ENCODE measurements at places on chromosomes 1 and 21.
A peak's percentile ranks its signal among the peaks of the same experiment; 100 is the strongest.

GRCh38 chr1:107935396-107936064, 29.4 kb downstream of the VAV3 start:
- DNase-seq = no peak

DNA sequence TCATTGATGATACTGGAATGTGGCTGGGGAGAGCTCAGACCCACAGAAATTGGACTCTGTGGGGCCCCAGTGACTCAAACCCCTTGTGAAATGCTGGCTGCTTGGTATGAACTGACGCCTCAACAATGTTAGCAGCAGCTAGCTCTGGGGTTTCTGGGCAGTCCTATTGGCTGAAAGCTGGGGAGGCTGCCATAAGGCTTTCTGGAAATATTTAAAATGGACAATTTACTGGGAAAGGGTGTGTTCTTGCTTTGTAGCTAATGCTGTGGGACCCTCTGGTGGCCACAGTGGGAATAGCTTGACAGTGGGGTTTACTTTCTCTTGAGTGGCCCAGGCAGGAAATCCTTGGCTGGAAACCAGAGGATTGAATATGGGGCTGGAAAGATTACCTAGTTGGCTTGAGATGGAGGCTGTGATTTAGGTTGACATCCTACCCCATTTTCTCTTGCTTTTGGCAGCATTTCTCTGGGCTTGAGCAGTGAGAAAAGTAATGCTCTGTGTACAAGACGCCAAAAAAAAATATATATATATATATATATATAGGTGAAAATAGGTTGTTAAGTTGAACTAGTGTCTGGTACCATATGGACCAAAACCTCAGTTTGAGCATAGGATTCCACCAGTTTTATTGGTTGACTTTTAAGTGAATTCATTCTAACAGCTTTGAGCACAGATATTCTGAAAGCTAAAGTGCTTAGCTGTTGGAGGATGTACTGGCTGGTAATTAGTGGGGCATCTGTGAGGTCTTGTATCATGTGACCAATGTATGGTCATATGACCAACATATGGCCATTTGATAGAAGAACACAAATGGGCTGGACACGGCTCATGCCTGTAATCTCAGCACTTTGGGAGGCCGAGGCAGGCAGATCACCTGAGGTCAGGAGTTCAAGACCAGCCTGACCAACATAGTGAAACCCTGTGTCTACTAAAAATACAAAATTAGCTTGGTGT, 8.2 kb upstream of the S100A10 start:
- peak; percentile 59 for DNase-seq

DNA sequence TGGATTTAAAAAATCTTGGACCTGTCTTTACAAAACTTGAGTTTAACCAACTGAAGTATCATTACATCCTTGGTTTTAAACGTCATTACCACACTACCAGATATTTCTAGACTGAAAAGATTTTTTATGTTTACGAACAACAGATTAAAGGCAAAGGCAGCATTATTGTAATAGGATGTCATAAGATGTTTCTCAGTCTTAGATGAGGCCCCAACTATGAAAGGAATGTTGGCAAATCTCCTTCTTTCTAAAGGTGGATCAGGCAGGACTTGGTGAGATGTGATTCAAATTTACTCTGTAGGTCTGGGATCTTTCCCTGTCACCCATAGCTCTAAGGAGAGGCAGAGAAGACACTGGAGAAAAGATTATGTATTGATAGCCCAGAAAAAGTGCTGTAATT, 417.9 kb downstream of the PTBP2 start:
- DNase-seq = no peak

DNA sequence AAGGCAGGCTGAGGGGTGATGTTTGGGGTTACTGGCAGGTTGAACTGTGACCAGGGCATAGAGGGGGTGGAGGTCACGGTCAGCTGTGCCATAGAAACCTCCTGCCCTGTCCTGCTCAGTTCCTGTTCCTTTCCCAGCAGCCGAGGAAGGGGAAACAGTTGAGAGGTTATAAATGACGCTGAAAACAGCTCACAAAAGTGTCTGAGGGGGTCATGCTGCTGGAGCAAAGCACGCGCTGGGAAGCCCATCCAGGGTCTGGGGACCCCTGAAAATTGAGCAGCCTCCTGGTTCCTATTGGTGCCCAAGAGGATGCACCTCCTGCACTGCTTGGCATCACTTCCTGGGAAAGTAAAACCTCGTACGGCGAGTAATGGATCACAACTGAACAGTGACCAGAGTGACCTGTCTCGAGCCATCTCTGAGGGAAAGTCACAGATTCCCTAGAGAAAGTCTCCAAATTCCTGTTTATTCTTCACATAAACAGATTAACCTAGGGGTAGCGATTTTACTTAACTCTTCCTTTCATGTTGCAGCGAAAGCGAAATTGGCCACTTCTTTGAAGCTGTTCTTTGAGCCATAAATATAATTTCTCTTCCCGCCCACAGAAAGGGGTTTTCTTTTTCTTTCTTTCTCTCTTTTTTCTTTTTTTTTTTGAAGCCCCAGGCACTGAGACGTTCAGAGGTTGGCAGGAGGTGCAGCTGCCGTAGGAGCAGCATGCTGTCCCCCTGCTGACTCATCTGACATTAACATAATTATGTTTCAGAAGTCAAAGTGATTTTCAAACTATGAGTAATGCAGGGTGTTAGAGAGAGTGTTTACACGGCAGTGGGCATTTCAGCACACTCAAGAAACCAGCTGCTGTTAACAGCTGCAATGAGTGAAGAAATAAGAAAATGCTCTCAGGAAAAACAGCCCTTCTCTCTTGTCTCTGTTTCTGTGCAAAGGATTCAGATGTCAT, 41.8 kb upstream of the ATF3 start:
- DNase-seq = peak; percentile 10

DNA sequence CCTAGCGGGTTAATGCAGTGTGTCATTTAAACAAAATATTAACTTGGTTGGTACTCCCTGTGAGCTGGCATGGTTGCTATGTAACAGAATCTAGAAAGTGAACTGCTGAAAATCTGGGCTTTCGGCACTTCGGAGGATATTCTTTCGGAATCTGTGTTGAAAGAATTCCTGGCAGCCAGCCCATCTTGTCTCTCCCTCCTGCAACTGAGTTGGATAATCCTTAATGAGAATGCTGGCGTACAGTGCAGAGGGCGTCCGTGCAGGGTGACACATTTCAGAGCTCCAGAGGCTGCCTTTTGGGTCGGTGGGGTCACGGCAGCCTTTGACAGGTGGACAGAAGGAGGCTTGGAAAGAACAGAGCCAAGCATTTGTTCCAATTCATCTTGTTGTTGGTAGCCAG, 3.7 kb downstream of the KAZN start:
- DNase-seq = no peak

DNA sequence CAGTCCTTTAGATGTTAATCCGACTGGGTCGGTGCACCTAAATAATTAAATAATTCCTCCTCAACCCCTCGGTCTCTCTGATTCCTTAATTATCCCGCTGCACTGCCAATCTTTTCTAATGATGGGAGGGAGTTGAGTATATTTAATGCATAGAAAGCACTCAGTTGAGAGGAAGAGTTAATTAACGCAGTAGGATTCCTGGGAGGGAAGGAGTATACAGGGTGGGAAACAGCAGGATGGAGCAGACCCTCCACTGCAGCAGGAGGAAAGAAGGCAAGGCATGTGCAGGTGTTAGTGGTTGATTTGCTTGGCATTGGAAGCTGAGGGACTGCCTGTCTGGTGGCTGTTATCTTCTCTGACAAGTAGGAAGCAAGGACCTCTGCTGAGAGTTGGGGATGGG, 9.9 kb upstream of the REN start:
- DNase-seq = no peak

DNA sequence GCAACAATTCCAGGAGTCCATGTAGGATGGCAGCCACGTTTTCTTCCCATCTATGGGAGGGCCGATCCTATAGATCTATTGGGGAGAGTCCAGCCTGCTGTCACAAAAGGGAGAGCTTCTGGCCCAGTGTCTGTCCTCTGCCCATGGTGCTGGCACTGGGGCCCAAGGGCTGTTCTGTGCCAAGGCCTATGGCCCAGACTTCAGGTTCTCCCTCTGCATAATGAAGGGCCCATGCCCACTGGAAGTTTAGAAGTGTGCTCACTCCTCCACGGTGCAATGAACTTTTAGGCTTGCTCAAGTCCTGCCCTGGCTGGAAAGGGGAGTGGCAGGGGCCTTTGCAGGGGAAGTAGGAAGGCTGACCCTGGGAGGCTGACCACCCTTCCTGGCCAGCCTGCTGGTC, 44.1 kb upstream of the ATP2B4 start:
- no peak for DNase-seq

DNA sequence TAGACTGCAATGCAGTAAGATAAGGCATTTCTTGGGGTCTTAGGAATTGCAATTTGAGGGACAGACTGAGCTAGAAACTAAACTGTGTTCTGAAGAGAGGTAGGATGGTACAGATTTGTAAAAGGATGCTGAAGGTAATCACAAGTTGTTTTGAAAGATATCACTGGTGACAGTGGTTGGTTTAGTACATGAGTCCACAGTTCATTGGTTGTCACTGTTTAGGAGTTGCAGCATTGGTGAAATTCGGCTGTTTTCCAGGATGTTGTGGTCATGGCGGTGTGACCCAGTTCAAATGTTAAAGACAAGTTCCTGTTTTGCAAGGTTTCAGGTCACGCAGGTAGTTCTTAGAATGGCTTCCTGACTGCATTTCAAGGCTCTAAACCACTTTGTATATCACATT, 292.8 kb upstream of the B3GALT2 start:
- no peak for DNase-seq

DNA sequence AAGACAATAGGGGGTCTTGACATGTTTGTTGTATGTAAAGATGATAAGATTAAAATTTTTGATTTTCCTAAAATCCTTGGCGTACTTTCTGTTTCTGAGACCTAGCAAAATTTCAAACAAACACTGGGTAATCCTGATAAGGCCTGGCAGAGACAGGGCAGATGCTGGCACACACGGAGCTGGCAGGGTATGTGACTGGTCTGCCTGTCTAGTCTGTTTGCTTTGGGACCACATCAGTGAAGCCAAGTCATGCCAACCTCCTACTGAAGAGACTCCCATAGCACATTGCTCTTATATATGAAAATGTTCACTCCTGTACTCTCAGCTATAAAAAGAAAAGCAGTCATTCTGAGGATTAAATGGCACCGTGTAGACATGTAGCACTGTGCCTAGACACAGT, 14.1 kb downstream of the TOR3A start:
- no peak for DNase-seq

DNA sequence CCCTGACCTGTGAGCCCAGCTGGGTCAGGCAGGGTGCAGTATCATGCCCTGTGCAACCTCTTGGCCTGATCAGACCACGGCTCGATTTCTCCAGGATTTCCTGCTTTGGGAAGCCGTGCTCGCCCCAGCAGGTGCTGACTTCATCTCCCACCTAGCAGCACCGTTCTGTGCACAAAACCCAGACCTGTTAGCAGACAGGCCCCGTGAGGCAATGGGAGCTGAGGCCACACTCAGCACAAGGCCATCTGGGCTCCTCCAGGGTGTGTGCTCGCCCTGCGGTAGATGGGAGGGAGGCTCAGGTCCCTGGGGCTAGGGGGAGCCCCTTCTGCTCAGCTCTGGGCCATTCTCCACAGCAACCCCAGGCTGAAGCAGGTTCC, 29.6 kb downstream of the SLC19A1 start:
- DNase-seq = no peak

GRCh38 chr1:232965912-232966217, 15.5 kb downstream of the NTPCR start:
- no peak for DNase-seq

DNA sequence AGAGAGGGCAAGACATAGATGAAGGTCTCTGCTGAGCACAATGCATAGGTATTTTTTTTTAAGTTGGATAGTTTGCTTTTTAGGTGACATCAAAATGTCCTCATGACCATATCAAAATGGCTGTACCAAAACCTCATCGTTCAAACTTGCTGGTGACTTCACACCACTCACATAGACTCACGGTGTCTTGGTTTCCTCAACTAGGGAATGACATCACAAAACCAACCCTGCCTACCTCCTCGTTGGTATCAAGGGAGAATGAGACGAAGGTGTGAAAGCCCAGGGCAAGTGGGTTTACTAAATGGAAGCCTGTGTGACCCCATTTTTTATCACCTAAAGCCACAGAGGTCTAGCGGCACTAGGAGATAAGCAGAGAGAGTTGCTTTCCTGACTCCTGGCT, 1.6 kb downstream of the PIGR start:
- DNase-seq = no peak

DNA sequence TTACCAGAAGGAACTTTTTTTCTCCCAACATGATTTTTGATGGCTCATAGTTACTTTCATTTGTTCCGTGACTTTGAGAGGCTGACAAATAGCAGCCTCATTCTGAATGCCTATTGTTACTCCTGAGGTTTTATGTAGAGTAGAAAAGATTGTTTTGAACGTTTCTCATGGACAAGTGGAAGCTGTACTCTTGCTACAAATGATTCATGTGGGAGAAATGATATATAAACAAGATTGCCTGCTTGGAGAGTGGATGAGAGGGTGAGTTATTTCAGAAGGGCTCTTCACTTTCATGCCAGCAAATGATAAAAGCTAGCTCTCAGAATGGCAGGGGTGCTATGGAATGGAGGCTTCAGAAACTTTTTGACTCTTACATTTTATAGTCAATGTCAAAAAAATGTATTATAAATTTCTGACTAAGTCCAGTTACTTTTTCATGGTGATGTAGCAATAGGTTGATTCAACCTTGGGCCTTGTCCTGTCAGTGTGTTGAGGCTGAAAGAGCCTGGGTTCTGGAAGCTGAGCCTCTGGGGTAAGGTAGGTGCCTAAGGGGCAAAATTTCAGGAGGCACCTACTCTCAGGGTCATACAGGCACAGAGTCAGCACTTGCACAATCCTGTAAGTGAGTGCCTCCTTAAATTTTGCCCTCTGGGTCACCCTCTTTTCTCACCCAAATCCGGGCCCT, 19.4 kb downstream of the JUN start:
- DNase-seq = no peak

DNA sequence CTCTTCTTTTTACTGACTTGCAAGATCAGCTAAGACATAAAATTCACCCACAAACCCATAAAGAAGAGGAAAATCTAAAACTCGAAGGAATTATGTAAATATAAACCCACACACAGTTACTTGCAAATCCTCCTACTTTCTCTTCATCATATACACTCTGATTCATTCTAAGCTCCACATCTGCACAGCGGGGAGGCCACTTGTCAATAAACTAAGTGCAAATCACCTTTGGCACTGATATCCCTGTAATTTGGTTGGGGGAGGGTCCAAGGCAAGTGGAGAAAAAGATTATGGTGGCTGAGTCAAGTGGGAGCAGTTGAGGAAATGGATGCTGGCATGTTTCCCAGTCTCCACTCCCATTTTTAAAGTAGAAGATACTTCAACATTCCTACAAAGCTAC, 596.5 kb downstream of the MATN1 start:
- DNase-seq = no peak

GRCh38 chr1:234507626-234508387, 28.8 kb upstream of the TARBP1 start:
- no peak for DNase-seq

- DNase-seq = no peak
These were observed 9.6 kb downstream of the BTBD19 start for GRCh38 chr1:44817771-44818495.

Data from NCI-H526 treated with DMSO at 0.1 percent for 48 hours (cell line).